ENCODE measurements at places on chromosomes 16 and 17.

- H3K4me3 ChIP-seq = no peak within 1 kb of the TSS
- no peak within 1 kb of the TSS for H3K27ac ChIP-seq
- H3K36me3 ChIP-seq = no peaks in the 10 kb centered on the region
Observed at GRCh38 chr16:3012828-3013420, at the start of gene CLDN9. Gene CLDN9, plus strand, starts transcription at chr16:3012923. Its CDS starts 440 bp downstream, at chr16:3013363.

DNA sequence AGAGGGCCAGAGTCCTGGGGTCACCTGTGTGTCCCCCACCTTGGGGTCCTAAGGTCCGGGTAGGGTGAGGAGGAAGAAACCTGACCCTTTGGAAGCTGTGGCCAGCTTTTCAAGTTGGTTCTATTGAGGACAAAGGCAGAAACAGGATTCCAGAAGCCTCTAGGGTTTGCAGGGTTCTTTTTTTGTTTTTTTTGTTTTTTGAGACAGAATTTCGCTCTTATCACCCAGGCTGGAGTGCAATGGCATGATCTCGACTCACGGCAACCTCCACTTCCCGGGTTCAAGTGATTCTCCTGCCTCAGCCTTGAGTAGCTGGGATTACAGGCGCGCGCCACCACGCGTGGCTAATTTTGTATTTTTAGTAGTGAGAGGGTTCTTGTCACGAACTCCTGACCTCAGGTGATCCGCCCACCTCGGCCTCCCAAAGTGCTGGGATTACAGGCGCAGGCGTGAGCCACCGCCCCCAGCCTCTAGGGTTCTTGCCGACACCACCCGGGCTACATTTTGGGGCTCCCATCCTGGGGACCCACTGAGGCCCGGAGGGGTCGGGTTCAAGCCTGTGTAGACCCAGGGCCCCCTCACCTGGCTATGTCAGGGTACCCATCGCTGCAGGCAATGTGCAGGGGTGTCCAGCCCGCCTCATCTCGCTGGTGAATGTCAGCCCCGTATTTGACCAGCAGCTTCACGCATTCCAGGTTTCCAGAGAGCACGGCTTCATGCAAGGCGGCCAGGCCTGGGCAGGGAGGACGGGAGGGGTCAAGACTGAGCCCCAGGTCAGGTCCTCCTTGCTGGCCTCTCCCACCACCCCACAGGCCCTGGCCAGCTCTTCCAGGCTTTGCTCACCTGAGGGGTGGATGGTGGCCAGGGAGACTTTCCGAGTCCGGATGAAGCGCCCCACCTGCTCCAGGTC lies 674 bp downstream of the PPP1R27 start:
- peak overlapping the region; percentile 81 for H3K4me3 ChIP-seq
- peak overlapping the region; percentile 80 for H3K27ac ChIP-seq
- peaks cover 6% of the 10 kb centered on the region for H3K36me3 ChIP-seq
- no peak for DNase-seq

DNA sequence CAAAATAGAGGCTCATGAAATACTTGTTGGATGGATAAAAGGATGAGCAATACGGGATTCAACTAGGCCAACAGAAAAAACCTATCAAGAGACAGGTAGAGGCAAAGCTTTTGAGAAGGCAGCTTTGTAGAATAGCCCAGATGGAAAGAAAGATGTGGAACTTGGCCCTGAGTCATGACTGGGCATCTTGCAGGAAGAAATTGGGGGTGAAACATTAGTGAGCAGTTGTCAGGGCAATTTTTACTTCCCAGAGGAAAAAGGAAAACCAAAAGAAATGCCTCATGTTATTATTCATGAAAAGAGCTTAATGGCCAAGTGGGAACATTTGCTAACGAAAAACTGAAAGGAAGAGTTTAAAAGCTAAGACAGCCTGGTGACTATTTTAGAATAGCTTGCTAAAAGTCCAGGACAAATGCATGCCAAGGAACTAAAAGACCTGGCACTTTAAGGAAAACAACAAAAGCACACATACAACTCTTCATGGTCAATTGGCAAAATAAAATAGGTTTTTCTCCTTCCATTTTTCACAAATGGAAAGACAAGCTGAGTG lies 180.1 kb downstream of the HS3ST3A1 start:
- no peaks in the 10 kb centered on the region for H3K4me1 ChIP-seq
- no peak for DNase-seq
- no peaks in the 10 kb centered on the region for H3K36me3 ChIP-seq

- no peak overlapping the region for H3K27ac ChIP-seq
- H3K4me1 ChIP-seq = peaks cover 4% of the 10 kb centered on the region
- H3K36me3 ChIP-seq = peaks cover 59% of the 10 kb centered on the region
- no peak for DNase-seq
- no peaks in the 10 kb centered on the region for H3K27me3 ChIP-seq
Observed at GRCh38 chr16:24801761-24802302, 43.9 kb upstream of the SLC5A11 start.

GRCh38 chr17:76189741-76190140 lies 48.7 kb upstream of the FOXJ1 start:
- peaks cover 1% of the 10 kb centered on the region for H3K36me3 ChIP-seq
- peaks cover 66% of the 10 kb centered on the region for H3K4me1 ChIP-seq
- H3K4me3 ChIP-seq = no peak overlapping the region
- no peak for DNase-seq
- peak overlapping the region; percentile 97 for H3K27ac ChIP-seq

GRCh38 chr16:30761427-30761927 lies 385 bp downstream of the CFAP119 start:
- peaks cover 25% of the 10 kb centered on the region for H3K4me1 ChIP-seq
- H3K4me3 ChIP-seq = peak overlapping the region; percentile 93
- DNase-seq = peak; percentile 53
- H3K27me3 ChIP-seq = no peaks in the 10 kb centered on the region
- H3K27ac ChIP-seq = peak overlapping the region; percentile 81

DNA sequence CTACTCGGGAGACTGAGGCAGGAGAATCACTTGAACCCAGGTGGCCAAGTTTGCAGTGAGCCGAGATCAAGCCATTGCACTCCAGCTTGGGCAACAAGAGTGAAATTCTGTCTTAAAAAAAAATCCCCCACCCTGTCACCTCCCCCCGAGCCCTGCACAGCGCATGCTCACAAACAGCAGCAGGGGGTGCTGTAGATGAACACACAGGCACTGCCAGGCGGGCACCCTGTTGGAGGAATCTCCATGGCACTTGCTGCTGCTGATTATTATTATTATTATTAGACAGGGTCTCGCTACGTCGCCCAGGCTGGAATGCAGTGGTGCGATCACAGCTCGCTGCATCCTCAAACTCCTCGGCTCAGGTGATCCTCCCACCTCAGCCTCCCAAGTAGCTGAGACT lies 24.6 kb downstream of the FZD2 start:
- peaks cover 17% of the 10 kb centered on the region for H3K27me3 ChIP-seq
- DNase-seq = peak; percentile 15
- H3K4me3 ChIP-seq = no peak overlapping the region
- no peak overlapping the region for H3K27ac ChIP-seq
- H3K4me1 ChIP-seq = no peaks in the 10 kb centered on the region
- H3K36me3 ChIP-seq = no peaks in the 10 kb centered on the region

DNA sequence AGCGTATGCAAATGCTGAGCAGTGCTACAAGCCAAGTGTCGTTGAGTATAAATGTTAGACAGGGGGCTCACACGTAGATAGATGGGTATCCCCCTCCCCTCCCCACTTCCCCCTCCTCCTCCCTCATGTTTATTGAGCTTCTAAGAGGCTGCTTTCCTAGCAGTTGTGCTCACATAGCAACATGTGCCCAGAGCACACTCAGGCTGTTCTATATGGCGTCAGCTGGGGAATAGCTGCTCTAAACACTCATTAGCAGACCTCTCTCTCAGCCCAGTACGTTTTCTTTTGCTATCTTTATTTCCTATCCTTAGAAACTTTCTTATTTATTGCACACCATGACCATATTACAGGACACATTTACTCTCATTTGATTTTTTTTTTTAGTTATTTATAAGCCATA lies 1.8 kb downstream of the KCNJ2 start:
- H3K36me3 ChIP-seq = no peaks in the 10 kb centered on the region
- H3K27me3 ChIP-seq = peaks cover 54% of the 10 kb centered on the region
- no peak overlapping the region for H3K27ac ChIP-seq
- no peak overlapping the region for H3K4me3 ChIP-seq
- H3K4me1 ChIP-seq = peaks cover 20% of the 10 kb centered on the region

GRCh38 chr16:74651841-74652240 lies 14.8 kb downstream of the RFWD3 start:
- H3K4me3 ChIP-seq = no peak overlapping the region
- peaks cover 46% of the 10 kb centered on the region for H3K36me3 ChIP-seq
- H3K27me3 ChIP-seq = no peaks in the 10 kb centered on the region
- no peak overlapping the region for H3K27ac ChIP-seq

DNA sequence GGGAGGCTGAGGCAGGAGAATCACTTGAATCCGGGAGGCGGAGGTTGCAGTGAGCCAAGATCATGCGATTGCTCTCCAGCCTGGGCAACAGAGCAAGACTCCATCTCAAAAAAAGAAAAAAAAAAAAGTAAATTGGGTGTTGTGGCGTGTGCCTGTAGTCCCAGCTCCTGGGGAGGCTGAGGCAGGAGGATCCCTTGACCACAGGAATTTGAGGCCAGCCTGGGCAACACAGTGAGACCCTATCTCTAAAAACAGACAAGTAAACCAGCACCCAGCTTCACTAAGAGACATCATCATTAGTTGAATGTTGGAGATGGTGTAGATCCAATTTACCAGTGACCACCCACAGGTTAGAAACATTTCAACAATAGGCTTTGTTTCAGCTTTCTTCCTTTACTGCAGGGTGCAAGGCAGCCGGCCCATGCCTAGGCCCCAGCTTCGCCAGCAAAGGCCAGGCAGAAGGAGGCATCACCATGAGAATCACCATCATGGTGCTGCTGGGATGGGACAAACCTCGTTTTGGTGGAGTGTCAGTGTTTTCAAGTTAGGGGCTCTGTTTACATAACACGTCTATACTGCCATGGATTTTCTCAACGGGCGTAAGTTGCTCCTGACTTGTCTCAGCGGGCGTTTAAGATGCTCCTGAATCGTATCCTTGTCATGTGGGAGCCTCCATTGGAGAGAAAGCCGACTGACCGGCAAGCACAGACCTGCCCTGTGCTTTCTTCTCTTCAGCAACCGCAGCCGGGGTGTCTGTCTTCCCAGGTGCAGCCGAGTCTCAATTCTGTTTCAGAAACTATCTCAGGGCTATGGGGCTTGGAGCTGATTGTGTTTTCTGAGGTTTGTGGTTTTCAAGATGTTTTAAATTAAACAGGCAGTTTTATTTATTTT lies 7.3 kb downstream of the TCF25 start:
- peaks cover 43% of the 10 kb centered on the region for H3K36me3 ChIP-seq
- H3K4me3 ChIP-seq = no peak overlapping the region
- H3K27ac ChIP-seq = no peak overlapping the region
- DNase-seq = no peak
- H3K4me1 ChIP-seq = peaks cover 2% of the 10 kb centered on the region
- no peaks in the 10 kb centered on the region for H3K27me3 ChIP-seq

DNA sequence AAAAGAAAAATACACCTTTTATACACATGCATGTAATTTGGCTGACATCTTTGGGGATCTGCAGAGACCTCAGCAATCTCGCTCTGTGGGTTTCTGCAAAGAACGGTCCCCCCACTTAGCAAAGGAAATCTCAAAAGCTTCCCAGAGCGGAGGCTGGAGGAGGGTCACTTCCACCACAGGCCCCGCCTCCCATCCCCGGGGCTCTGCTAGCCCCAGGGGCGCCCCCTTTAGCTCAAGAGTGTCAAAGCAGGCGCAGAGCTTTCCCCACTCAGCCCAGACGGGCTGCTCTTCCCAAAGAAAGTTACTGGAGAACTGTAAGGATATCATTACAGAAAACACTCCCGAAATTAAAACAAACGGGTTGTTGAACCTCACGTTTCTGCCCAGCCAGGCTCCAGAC lies 11.4 kb downstream of the SLC13A5 start:
- peak; percentile 57 for DNase-seq
- H3K4me3 ChIP-seq = no peak overlapping the region
- no peak overlapping the region for H3K27ac ChIP-seq
- peaks cover 6% of the 10 kb centered on the region for H3K27me3 ChIP-seq
- no peaks in the 10 kb centered on the region for H3K4me1 ChIP-seq
- no peaks in the 10 kb centered on the region for H3K36me3 ChIP-seq

DNA sequence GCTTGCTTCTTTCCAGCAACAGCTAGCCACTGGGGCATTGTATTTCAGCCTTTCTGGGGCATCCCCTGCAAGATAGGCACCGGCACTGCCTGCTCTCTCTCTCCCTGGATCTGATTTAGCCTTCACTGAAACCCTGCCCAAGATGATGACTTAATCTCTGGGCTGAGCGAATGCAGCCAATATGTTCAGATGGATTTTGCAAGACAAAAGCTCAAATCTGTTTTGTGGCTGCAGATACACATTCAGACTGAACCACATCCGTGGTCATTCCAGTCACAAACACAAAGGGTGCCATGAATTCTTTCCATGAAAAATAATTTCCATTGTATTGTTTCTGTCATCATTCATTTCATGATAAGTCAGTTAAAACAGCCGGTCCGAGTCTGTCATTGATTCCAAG lies 24.2 kb downstream of the SOST start:
- H3K4me3 ChIP-seq = no peak overlapping the region
- H3K27ac ChIP-seq = no peak overlapping the region
- H3K36me3 ChIP-seq = no peaks in the 10 kb centered on the region

DNA sequence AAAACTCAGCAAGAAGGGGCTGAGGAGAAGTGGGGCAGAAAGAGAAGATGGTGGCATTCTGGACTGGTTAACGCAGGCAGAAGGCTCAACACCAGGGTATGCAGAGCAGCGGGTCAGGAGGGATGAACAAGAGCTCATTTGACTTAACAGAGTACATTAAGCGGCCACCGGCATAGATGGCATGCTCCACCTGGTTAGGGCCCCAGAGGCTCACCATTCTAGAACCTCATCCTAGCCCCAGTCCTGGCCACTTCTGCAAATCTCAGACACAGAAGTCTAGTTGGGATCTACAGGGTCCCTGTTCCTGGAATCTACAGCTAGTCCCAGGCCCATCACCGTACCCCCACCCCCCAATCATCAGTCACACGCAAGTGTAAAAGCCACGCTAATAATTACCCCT lies 1.7 kb upstream of the MYO1C start:
- DNase-seq = no peak
- no peaks in the 10 kb centered on the region for H3K36me3 ChIP-seq

- no peaks in the 10 kb centered on the region for H3K36me3 ChIP-seq
- peaks cover 8% of the 10 kb centered on the region for H3K4me1 ChIP-seq
- no peak overlapping the region for H3K4me3 ChIP-seq
Observed at GRCh38 chr17:64406321-64407200, 15.9 kb upstream of the PECAM1 start.

DNA sequence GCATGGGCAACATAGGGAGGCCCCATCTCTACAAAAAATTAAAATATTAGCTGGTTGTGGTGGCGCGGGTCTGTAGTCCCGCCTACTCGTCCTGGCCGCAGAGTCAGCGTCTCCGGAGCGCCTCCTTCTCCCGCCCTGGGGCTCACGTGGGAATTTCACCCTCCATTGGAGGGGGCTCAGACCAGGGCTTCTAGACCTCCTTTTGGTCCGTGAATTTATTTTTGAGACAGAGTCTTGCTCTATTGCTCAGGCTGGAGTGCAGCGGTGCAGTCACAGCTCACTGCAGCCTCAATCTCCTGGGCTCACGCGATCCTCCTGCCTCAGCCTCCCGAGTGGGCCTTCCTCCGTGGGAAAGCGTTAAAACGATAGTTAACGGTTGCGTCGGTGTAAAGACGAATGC lies 394 bp upstream of the NME4 start:
- peak overlapping the region; percentile 79 for H3K4me3 ChIP-seq
- peaks cover 36% of the 10 kb centered on the region for H3K4me1 ChIP-seq
- H3K27ac ChIP-seq = no peak overlapping the region
- no peaks in the 10 kb centered on the region for H3K36me3 ChIP-seq

Data from activated CD4-positive, alpha-beta memory T cell treated with anti-CD3 and anti-CD28 coated beads for 36 hours (primary cell).